ENCODE measurements at places on chromosomes 12 and 14.

- no peak for DNase-seq
These were observed 32.2 kb downstream of the SLC25A21 start for GRCh38 chr14:37140176-37140575.

GRCh38 chr14:100610511-100611217, 23.4 kb upstream of the BEGAIN start:
- no peak for DNase-seq

DNA sequence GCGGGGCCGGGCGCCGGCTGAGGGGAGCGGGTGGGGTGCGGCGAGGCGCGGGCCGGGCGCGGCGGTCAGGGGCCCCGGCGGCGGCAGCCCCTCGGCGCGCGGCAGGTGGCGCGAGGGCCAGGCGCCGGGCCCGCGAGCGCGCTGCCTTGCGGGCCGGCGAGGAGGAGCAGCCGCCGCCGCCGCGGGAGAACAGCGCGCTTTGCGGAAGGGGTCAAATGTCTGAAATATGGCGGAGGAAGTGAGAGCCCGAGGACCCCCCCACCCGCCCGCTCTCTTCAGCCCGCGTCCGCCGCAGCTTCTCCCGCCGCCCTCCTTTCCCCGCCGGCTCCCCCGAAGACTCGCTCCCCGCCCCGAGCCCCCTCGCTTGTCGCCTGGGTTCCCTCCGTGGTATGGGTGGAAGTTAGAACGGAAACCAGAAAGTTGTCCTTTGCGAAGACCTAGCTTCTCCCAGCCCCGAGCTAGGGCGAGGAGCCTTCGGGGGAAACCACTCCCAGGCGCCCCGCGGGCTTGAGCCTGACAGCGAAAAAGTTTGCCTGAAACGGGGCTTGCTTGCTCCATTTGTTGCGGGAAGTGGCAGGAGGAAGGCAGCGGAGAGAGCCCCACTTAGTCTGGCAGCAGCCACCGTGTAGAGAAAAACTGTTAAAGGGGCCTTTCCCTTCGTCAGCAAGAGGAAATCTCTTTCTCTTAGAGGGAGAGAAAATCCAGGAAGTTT, 551 bp downstream of the RAP1B start:
- peak; percentile 93 for DNase-seq

DNA sequence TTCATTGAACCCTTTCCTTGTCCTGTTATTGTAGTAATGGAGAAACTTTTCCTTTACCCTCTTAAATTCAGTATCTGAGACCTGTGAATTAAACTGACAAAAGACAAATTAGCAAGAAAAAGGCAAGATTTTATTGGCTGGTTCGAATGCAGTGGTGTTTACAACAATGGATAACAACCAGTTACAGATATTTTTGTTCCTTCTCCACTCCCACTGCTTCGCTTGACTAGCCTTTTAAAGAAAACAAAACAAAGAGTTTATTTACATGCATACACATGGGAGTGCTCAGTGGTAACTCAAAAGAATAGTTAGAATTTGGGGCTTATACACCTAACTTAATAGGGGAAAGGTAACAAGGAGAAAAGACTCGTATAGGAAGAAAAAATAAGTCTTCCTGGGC, 37.0 kb upstream of the HECTD1 start:
- no peak for DNase-seq

GRCh38 chr12:48985901-48986300, 7.8 kb downstream of the WNT1 start:
- DNase-seq: no peak

GRCh38 chr14:99538275-99538674, 57.1 kb downstream of the CCNK start:
- DNase-seq: no peak

DNA sequence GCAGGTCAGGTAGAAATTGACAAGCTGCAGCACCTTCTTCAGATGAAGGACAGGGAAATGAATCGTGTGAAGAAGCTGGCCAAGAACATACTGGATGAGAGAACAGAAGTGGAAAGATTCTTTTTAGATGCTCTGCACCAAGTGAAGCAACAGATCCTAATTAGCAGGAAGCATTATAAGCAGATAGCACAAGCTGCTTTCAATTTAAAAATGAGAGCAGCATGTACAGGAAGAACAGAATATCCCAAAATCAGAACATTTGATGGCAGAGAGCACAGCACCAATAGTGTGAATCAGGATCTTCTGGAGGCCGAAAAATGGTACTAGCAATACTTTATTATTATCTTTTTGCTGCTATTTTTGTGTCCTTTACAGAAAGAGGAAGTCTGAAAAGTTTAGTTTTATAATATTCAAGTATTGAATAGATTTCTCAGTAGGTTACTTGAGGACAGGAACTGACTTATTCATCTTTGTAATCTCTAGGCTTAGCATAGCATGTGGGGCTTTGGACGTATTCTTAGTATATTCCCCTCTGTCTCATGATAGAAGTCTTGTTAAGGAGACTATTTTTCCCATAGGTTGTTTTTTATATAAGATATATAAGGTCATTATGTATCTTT, 30.8 kb downstream of the BBOF1 start:
- no peak for DNase-seq

DNA sequence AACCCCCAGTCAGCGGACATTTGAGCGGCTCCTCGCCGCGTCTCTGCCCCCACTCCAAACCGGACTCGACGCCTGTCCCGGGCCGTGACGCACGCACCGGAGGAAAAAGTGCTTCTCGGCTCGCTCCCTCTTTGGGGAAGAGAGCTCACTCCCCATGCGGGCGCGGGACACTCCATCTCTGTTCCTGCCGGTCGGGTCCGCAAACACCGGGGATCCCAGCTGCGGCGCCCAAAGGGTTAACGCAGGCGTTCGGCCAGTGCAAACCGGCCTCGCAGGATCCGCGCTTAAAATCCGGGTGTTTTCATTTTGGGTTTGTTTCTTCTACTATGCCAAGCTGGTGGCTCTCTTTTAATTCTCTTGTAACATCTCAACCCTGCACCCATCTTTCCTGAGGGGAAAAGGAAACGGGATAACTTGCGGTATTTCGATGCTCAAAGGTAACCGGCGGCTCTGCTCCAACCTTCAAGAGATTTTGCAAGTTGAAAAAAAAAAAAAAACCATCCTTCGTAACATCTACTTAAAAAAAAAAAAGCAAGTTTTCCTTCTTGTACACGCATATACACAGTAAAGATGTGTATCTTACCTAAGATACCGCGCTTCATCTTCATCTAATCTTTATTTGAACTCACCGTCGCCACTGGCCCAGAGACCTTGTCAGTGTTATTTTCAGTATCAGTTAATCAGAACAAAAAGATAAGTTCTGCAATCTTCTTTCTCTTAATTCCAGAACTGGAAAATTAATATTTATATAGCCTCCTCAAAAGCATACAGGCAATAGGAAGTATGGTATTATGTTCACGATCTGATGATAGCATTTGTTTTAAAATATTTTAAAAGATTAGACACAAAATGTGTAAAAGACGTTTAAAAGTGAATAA, 1.6 kb upstream of the ATP2B1 start:
- DNase-seq: peak; percentile 98

DNA sequence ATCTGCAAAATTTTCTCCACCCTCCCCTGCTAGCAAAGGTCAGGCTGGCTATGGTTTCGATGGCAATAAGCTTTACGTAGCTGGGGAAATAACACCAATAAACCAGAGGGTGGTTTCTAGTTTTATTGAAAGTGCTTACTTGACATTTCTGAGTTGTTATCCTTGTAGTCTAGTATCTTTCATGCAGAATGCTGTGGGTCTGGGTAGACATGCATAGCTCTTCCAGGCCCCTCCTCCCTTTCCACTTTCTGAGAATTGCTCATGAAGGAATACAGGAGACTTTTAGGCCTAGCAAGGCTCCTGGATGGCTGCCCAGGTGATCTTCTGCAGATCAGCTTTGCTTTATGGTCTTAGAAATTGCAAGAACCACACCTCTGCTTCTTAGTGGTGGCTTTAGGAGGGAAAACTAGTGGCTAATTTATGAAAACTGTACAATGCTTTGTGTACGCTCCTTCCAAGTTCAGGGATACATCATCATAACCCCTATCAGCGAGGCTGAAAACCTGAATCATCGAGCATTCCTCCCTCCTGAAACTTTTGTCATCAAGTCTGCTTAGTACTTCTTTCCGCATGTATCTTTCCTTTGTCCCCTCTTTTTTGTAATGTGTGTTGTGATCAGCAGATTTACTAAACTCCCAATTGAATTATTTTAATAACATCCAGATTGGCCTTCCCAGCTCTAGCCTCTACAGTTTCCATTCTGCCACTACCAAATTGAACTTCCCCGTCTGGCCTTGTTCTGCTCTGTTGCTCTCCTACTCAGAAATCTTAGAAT, 473.0 kb downstream of the RAD51B start:
- no peak for DNase-seq

DNA sequence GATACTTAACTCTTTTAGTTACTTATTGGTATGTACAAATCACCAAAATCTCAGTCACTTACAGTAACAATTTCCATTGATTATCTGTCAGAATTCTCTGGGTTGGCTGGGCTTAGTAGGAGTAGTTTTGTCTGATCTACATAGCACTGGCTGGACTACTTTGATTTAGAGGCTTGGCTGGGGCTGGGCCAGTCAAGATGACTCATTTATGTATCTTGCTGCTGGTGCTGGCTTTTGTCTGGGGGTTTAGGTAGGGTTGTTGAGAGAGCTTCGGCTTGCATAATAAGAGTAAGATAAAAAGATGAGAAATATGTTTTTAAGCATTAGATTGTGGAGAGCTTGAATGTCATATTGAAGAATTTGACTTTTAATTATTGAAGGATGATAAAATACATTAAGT, 1093.7 kb downstream of the SLC6A15 start:
- no peak for DNase-seq

DNA sequence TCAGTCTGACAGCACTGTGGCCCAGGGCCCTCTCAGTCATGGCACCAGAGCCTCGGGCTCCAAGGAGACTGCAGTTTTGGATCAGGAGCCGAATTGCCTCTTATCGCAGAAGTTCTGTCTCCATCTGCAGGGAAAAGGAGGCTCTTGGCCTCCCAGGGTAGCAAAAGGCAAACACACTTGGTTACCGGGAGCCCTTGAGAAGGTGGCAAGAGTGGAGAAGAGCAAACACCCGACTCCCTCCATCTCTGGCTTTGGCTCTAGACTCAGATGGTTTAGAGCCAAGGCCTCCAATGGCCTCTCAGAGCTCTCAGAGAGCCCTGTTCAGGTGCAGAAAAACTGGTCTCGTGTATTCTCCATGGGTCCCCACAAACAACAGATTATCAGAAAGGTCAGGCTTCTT, 44.6 kb downstream of the NINJ2 start:
- DNase-seq: no peak

DNA sequence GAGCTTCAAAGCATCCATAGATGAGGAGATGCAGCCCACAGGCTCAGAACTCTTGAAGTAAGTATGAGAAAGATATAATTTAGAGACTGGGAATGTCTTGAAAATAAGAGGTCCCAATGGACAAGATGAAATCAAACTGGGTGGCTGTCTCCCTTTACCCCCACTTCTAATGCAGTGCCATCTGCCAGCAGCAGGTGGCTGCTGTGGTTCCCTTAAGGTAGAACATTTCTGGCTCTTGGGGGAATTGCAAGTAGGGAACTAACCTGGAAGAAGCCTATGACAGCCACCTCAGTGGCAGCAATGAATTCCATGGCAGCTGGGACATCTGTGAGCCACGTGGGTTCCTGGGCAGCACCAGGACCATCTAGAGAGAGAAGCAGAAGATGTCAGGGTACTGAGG, 648 bp downstream of the ERP27 start:
- DNase-seq: no peak

DNA sequence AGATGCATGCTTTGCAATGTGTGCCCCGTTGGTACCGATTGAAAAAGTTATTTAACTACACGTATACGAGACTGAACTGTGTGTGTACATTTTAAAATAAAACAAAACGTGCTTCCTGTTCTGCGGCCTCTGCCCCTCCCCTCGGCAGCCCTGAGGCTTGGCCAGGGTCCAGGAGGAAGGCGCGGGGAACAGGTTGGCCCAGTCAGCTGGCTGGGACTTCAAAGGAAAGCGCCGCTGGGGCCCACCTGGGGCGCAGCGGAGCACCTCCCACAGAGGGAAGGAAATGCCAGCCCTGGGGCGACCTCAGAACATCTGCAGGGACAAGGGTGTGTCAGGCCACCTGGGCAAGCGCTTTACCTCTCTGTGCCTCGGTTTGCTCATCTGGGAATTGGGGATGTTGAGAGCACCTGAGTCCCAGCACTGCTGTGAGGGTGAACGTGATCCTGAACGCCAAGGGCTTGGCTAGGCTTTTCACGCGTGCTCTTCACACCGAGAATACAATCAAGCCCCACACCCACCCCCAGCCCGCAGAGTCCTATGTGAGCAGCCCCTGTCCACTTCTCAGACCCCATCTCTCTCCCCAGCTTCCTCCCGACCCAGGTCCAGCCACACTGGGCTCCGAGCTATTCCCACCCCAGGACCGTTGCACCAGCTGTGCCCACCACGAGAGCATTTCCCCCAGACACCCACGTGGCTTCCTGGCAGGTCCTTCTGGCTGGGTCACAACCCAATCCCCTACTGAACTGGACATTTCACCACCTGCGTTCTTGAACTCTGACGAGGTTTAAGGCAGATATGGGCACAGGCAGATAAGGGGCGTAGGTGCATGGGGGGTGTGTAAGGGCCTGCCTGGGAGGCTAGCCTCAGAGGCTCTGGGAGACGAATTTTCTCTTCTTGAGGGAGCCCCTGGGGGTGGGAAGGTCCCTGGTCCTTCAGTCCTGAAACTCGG, 41.9 kb upstream of the NCOR2 start:
- peak; percentile 67 for DNase-seq

DNA sequence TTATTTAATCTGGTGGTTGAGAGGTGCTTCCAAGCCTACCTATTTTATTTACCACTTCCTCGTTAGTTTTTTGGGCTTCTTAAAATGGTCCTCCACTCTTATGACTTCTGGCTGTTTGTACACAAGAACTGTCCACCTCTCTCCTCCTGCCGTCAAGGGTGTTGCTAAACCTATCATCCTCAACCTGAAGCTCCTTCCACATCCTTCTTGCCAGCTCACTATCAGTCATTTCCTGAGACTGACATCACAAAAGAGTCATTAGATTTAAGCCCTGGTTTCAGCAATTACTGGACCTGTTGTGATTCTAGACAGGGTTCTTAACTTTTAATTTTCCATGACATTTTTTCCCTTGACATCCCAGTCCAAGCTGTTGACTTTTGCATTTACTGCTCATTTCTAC, 91.9 kb downstream of the BICD1 start:
- no peak for DNase-seq

DNA sequence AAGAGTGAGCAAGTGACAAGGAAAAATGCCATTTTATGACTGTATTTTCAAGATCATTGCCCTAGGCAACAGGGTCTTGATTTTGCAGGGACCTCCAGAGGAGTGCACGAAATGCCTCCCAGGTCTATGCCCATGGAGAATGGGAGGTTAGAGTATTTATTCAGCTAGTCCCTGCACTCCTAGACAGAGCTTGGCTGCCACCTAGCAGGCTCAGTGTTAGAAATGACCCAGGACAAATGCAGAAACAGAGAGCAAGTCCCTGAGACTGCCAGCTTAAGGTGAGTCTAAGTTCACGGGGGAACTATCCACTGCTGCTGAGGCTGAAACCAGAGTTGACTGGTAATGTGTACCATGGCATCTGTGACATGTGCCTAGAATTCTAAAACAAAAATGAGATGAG, 506.4 kb downstream of the MED13L start:
- no peak for DNase-seq

- no peak for DNase-seq
These were observed 76.1 kb upstream of the HECTD1 start for GRCh38 chr14:31283578-31284252.
